ENCODE measurements at places on chromosomes 2 and 18. TPM values are rescaled to one million over a fixed set of nuclear protein-coding genes. Genes with fewer than 3 reads are reported as not detected.

STPG4 gene
- total RNA-seq: 0.14 TPM

TLX2 gene
- 0.21 TPM for total RNA-seq

TTC21B gene
- 24.5 TPM for total RNA-seq

PXDN gene
- total RNA-seq: 0.37 TPM

ICOS gene
- 133 TPM for total RNA-seq

KCNG2 gene
- total RNA-seq: not detected

TWIST2 gene
- not detected for total RNA-seq

FSHR gene
- total RNA-seq: not detected

RSAD2 gene
- 10.2 TPM for total RNA-seq

TBC1D8 gene
- 3.3 TPM for total RNA-seq

ATP6V1B1 gene
- total RNA-seq: not detected

DNER gene
- total RNA-seq: not detected

PAIP2B gene
- total RNA-seq: 2.3 TPM
